Trophoblast cell (in vitro differentiated cells and primary cell): ENCODE measurements at places on chromosomes 2 and 18.

DNA sequence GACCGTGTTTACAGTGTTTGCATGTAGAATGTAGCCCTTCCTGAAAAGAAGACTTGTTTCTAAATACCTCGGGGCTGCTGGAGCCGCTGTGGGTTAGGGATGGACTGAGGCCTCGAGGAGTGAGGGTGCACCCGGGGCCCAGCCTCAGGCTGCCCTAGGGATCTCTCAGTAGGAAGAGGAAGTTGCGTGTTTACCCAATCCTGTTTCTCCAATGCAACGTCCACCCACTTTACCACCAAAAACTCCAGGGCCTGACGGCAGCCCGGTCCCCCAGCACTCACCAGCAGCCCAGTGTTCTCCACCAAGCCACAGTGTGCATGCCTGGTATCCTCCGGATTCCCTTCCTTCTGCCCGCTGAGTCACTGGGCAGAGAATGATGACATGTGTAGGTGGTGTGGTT is 255.8 kb downstream of the GLI2 start:
- H3K4me3 ChIP-seq = no peak overlapping the region
- H3K27me3 ChIP-seq = no peaks in the 10 kb centered on the region
- peaks cover 20% of the 10 kb centered on the region for H3K36me3 ChIP-seq
- no peak for DNase-seq
- H3K27ac ChIP-seq = no peak overlapping the region

DNA sequence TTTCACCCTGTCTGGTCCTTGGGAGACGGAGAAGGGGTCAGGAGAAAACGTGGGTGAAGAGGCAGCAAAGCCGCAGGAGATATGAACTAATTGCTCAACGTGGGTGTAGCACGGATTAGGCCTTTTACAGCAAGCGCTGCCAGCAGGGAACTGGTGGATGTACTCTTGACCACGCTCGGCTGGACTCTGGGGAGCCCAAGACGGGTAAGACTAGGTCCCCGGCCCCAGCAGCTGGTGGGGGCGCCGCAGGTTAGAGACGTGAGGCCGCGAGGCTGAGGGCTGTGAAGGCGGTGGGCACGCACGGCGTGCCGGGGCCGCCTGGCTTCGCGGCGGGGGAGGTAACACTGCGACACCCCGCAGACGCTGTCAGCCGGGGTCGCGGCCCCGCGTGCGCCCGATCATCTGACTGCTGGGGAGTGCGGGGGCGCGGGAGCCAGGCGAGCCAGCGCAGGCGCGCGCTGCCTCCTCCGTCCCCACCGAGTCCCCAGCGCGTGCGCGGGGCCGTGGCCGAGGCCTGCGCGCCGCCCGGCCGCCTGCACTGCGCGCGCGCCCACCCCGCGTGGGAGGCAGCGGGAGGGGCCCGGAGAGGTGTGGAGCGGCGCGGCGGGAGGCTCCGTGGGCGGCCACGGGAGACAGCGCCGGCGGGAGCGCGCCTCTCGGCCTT is at the start of gene CLIP4:
CLIP4 (plus strand) TSS at position 470 of the 664 bp plus-strand sequence. CDS start 5,974 bp downstream, outside the sequence.
- no peaks in the 10 kb centered on the region for H3K36me3 ChIP-seq
- no peak for DNase-seq
- H3K27me3 ChIP-seq = peaks cover 26% of the 10 kb centered on the region
- H3K4me3 ChIP-seq = peak within 1 kb of the TSS; percentile 75
- no peak within 1 kb of the TSS for H3K27ac ChIP-seq
- peaks cover 4% of the 10 kb centered on the region for H3K4me1 ChIP-seq

- H3K36me3 ChIP-seq = peaks cover 2% of the 10 kb centered on the region
- H3K4me3 ChIP-seq = no peak overlapping the region
- peaks cover 5% of the 10 kb centered on the region for H3K4me1 ChIP-seq
- no peaks in the 10 kb centered on the region for H3K27me3 ChIP-seq
Measured at GRCh38 chr2:231228974-231229529, 30.6 kb downstream of the ARMC9 start.

GRCh38 chr2:239833269-239834109 is 191.7 kb downstream of the NDUFA10 start:
- no peaks in the 10 kb centered on the region for H3K27me3 ChIP-seq
- H3K4me1 ChIP-seq = no peaks in the 10 kb centered on the region
- H3K4me3 ChIP-seq = no peak overlapping the region

DNA sequence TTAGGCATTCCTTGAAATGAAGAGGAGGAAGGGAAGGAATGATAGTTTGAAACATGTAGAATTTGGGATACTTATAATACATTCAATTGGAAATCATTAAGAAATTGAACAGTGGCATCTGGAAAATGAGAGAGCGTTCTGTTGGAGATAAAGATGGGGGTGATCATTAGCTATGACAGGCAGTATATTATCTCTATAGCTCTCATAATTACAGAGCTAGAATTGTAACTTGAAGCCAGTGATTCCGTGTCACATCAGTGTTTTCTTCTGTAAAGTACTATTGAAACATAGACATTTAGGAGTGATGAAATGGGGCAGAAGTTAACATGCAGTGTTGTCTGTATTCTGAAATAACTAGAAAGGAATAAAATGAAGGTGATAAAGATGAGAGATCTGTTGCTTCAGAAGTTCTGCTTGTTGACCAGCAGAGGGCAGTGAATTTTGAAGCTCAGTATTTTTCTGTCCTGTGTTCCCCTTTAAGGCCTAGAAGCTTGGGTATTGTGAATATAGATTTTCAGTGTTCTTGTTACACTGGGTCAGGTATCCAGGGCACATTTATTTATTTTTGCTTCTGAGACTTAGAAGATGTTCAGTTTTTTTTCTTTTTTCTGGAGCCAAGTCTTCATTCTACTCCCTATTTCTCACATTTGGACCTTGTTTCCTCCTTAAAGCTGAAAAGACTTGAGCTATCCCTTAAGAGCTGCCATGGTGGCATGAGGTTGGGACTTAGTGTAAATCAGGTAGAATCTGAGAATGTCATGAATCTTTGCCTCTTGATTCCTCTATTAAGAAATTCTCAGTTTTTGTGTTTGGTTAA is 157.4 kb downstream of the TAF4B start:
- DNase-seq = peak; percentile 68
- H3K27me3 ChIP-seq = no peaks in the 10 kb centered on the region
- H3K4me1 ChIP-seq = no peaks in the 10 kb centered on the region
- H3K27ac ChIP-seq = no peak overlapping the region
- no peak overlapping the region for H3K4me3 ChIP-seq

- H3K36me3 ChIP-seq = no peaks in the 10 kb centered on the region
- H3K27ac ChIP-seq = no peak overlapping the region
- H3K4me1 ChIP-seq = peaks cover 5% of the 10 kb centered on the region
- H3K4me3 ChIP-seq = no peak overlapping the region
- DNase-seq = no peak
Measured at GRCh38 chr18:28178720-28179119, 1.8 kb upstream of the CDH2 start.

- DNase-seq = peak; percentile 57
- H3K4me1 ChIP-seq = peaks cover 27% of the 10 kb centered on the region
- no peaks in the 10 kb centered on the region for H3K27me3 ChIP-seq
- H3K4me3 ChIP-seq = peak overlapping the region; percentile 82
- H3K27ac ChIP-seq = peak overlapping the region; percentile 93
Measured at GRCh38 chr2:25252291-25253152, 84.1 kb upstream of the POMC start.

GRCh38 chr18:33470216-33470615 is 29.7 kb upstream of the CCDC178 start:
- H3K4me3 ChIP-seq = no peak overlapping the region
- no peak for DNase-seq
- no peaks in the 10 kb centered on the region for H3K4me1 ChIP-seq
- H3K27me3 ChIP-seq = no peaks in the 10 kb centered on the region
- no peak overlapping the region for H3K27ac ChIP-seq

- H3K4me3 ChIP-seq = no peak overlapping the region
- H3K27ac ChIP-seq = no peak overlapping the region
- no peak for DNase-seq
- H3K36me3 ChIP-seq = no peaks in the 10 kb centered on the region
Measured at GRCh38 chr2:64657411-64657810, 3.7 kb upstream of the SERTAD2 start.

DNA sequence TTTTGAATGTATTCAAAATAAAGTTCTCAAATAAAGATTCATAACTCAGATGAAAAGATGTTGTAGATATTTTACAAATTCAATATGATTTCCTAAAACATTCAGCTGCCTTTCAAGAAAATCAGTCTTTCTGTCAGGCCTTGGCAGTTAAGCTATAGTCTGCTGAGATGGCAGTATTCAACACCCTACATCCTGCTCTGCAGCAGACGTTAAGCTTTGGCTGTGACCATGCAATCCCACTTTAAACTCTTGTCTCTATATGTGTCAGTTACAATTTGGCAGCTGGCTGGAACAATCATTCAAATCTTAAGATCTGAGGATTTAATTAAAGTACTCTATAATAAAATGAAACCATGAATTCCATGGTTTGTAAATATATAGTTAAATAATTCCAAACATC is 567.3 kb upstream of the ZNF804A start:
- H3K27me3 ChIP-seq = no peaks in the 10 kb centered on the region
- no peaks in the 10 kb centered on the region for H3K36me3 ChIP-seq
- no peak overlapping the region for H3K4me3 ChIP-seq
- H3K4me1 ChIP-seq = peaks cover 2% of the 10 kb centered on the region

DNA sequence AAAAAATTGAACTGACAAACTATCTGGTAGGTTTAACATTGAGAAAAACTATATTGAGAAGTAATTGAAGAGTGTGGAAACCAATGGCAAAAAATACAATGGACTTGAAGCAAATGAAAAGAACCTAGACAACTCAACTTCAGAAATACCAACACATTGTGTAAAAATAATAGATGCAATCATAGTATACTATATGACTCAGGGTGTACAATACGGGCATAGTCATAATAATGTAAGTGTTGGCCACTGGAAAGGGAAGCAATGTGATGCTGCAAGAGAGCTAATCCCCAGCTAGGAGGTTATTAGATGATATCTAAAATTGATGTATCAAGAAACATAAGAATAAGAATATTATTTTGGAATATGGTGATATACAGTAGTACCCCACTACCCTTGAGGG is 45.3 kb downstream of the SMAD7 start:
- no peaks in the 10 kb centered on the region for H3K36me3 ChIP-seq
- no peak overlapping the region for H3K4me3 ChIP-seq
- no peak overlapping the region for H3K27ac ChIP-seq
- peak; percentile 29 for DNase-seq
